Right lung (tissue), 10 donors: ENCODE measurements at places on chromosomes 5 and 9. TPM values are rescaled to one million over a fixed set of nuclear protein-coding genes. Genes with fewer than 3 reads are reported as not detected.

DNA sequence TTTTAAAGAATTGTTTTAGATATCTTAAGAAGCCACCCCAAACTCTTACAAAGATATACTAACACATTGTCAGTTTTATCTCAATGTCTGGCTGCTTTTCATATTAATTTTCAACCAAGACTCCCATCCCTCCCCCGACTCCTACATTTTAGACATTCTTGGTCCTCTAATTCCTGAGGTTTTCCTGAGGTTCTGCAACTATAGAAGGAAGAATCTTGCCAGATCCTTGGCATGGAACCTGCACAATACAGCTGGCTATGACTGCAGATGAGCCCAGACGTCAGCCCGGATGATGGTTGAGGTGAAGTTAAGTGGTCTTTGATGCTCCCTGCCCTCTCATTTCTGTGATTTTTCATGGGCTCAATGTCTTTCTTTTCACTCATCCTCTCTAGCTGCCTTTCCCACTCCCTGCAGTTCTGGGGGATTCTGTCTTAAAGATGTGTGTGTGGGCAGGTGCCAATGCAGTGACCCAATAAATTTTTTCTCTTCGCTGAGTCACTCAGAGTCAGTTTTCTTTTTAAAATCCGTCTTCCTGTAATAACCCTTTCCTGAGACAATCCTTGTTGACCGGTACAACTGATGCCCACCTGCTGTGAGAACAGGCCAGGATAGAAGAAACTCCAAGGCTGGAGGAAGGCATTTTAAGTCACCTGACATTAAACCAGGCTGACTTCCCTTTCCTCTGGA lies 237.8 kb upstream of the GAS1 start:
- DNase-seq: no peak

- peak; percentile 36 for DNase-seq
Observed at GRCh38 chr9:96515621-96516470, 65.9 kb downstream of the HABP4 start.

The LCN12 gene
- polyA plus RNA-seq: 25.3 TPM

GRCh38 chr5:7970816-7971215 lies 101.9 kb downstream of the MTRR start:
- no peak for DNase-seq

The NMUR2 gene
- 0.26 TPM for polyA plus RNA-seq

GRCh38 chr5:140509898-140510297 lies 37.6 kb upstream of the EIF4EBP3 start:
- no peak for DNase-seq

The BTNL3 gene
- 0.29 TPM for polyA plus RNA-seq

- no peak for DNase-seq
Observed at GRCh38 chr5:73999297-73999696, 373.3 kb downstream of the ARHGEF28 start.

The SCGB3A1 gene
- 0.94 TPM for polyA plus RNA-seq

The CARD9 gene
- 1.2 TPM for polyA plus RNA-seq

The IGFBPL1 gene
- 2.3 TPM for polyA plus RNA-seq

DNA sequence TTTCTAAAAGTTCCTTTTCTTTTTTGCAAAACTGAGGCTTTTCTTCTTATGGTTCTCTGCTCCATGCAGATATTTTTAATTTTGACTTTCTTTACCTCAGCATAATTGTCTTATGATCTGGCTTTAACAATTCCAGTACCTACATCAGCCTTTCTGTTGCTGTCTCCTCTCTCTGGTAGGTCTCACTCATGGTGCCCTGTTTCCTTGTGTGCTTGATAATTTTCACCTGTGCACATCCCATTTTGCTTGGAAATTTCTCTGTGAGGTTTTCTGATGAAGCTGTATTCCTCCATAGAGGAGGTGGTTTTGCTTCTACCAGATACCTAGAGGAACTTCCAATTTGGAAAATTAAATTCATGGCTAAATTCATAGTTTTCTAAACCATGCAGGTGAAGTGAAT lies 2.3 kb upstream of the HSD17B3 start:
- no peak for DNase-seq

The MAP1B gene
- 15.2 TPM for polyA plus RNA-seq
